ENCODE measurements at places on chromosomes 6 and 20. TPM values are rescaled to one million over a fixed set of nuclear protein-coding genes. Genes with fewer than 3 reads are reported as not detected.

DNA sequence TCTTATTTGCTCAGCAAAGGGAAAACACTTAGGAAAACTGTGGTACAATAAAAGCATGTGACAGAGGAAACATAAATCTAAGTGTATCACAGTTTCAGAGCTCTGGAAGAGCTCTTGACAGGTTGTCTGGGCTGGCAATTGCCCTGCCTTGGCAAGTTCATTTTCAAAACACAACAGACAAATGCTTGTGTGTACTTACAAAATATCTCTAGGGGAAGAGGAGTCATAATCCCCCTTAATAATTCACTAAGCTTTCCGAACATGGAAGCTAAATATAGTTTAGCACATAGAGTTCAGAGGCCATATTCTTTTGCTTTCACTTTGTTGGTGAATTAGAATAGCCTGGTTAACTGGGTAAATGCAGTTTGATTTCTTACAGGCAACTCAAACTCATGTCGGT, 211.6 kb upstream of the THEMIS start:
- peaks cover 3% of the 10 kb centered on the region for H3K4me1 ChIP-seq
- no peaks in the 10 kb centered on the region for H3K27me3 ChIP-seq
- no peak for DNase-seq
- no peak overlapping the region for H3K27ac ChIP-seq
- H3K36me3 ChIP-seq: no peaks in the 10 kb centered on the region

DNA sequence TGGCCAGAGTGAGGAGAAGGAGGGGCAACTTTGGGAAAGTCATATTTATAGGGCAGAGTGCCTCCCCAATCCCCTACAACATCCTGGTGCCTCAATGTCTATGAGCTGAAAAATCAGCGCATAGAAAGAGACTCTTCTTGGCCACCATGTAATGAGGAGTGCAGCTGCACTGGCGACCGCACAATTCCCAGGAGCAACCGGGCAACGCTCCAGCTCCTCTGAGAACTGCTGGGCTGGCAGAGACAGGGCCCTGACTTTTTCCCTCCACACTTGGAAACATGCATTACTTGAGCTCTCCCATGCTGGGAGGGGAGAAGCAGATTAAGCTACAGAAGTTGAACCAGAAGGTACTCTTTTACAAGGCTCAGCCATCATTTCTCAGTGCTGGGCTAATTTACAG, 31.4 kb upstream of the MARCKS start:
- H3K4me3 ChIP-seq: no peak overlapping the region
- DNase-seq: no peak
- no peaks in the 10 kb centered on the region for H3K36me3 ChIP-seq
- no peak overlapping the region for H3K27ac ChIP-seq

DNA sequence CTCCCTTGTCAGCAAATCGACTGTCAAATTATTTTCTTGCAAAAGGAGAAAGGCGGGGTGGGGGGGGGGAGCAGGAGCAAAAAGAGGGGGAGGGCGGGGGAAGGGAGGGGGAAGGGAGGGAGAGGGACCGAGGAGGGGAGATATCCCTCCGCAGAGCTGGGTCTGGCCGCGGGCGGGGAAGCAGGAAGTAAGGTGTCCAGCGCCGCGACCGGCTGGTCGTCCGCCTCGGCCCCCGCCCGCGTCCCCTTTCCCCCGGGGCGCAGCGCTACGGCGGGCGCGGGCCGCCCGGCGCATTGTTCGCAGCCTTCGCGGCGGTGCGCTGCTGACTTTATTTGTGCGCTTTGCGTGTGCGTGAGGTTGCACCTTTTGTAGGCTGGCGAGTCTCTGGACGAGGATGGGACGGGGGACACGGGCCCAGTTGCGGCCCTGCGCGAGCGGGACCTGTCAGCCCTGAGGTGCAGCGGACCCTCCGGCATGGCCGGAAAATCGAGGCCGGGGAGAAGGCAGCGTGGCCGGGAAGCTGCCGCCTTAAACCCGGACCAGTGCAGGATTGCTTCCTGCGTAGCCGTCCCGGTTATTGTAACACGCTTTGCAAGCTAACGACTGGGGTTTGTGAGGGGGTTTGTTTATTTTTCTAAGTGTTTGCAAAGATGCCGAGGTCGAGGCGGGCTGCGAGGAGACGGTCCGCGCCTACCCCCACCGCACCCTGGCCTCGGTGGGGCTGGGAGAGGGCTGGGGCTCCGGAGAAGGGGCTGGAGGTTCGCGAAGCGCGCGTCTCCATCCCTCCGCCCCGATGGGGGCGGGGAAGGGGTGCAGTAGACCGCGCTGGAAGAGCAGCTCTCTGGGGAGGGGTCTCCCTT, 675 bp upstream of the TRERF1 start:
- no peaks in the 10 kb centered on the region for H3K36me3 ChIP-seq
- H3K27me3 ChIP-seq: no peaks in the 10 kb centered on the region
- H3K27ac ChIP-seq: peak overlapping the region; percentile 82
- H3K4me1 ChIP-seq: peaks cover 3% of the 10 kb centered on the region
- H3K4me3 ChIP-seq: peak overlapping the region; percentile 89

DNA sequence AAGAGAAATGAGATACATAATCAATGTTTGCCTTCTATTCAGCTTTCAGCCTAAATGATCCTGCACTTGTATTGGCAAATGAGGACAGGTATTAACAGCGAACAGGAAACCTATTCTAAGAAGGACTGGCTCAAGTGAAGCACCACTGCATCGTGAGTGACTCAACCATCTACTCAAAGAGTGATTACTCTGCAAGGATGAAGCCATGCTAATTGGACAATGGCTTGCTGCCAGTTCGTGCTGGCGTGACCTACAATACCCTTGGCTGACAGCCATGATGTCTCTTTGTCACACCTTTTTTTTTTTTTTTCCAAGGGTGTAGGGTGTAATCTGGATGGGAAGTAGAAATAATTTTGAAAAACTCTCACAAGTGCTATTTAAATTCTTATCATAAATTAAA, 104.9 kb downstream of the GJA10 start:
- peaks cover 17% of the 10 kb centered on the region for H3K4me1 ChIP-seq
- H3K4me3 ChIP-seq: no peak overlapping the region
- DNase-seq: no peak
- H3K36me3 ChIP-seq: no peaks in the 10 kb centered on the region
- H3K27ac ChIP-seq: peak overlapping the region; percentile 62
- no peaks in the 10 kb centered on the region for H3K27me3 ChIP-seq

DNA sequence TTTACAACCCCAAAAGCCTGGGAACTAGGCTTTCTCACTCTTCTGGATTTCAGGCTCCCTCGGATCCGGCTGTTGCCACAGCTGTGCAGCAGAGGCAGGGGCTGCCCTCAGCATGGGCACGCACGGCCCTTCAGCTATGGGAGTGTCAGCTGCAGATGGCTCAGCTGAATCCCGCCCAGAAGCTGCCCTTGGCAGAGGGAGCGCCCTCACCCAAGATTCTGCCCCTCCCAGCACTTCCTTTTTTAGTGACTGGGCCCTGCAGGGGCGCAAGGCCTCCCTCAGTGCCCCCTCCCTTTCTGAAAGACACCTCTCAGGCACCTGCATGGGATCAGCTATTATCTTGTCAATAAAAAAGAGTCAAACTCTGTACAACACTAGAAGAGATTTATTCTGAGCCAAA, 67.9 kb upstream of the THBS2 start:
- H3K27ac ChIP-seq: peak overlapping the region; percentile 5
- no peak overlapping the region for H3K4me3 ChIP-seq
- H3K36me3 ChIP-seq: no peaks in the 10 kb centered on the region

Gene WFDC5
- not detected for total RNA-seq

DNA sequence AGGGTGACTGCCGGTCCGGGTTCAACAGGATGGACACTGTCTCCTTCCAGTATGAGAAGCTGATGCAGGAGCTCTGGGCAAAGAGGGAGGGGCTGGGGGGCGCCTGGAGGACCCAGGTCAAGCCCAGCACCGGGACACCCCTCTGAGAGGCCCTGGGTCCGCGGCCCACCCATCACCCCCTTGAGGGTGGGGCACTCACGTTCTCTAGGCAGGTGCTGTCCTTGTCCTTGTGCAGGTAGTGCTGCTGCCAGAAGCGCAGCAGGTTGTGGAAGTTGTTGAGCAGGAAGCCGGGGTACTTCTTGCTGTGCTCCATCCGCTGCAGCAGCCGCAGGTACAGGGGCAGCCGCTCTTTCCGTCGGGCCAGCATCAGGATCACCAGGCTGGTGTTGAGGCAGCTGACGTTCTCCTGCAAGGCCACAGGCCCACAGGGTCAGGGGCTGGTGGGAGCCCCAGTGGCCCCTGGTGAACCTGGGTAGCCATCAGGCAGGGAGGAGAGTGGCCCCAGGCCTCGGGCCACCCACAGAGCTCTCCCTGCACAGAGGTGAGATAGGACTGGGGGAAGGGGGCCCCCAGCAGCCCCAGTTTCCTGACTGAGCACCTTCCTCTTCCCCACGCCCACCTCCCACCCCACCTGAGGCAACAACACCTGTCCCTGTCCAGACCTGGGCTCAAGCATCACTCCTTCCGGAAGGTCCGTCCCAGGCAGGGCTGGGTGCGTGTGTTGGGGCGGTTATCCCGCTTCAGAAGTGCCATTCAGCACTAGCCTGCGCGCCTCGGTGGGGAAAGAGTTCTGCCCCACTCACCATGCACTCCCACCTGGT, 47.8 kb downstream of the MYH7B start:
- no peaks in the 10 kb centered on the region for H3K27me3 ChIP-seq
- H3K4me1 ChIP-seq: peaks cover 1% of the 10 kb centered on the region
- DNase-seq: no peak

DNA sequence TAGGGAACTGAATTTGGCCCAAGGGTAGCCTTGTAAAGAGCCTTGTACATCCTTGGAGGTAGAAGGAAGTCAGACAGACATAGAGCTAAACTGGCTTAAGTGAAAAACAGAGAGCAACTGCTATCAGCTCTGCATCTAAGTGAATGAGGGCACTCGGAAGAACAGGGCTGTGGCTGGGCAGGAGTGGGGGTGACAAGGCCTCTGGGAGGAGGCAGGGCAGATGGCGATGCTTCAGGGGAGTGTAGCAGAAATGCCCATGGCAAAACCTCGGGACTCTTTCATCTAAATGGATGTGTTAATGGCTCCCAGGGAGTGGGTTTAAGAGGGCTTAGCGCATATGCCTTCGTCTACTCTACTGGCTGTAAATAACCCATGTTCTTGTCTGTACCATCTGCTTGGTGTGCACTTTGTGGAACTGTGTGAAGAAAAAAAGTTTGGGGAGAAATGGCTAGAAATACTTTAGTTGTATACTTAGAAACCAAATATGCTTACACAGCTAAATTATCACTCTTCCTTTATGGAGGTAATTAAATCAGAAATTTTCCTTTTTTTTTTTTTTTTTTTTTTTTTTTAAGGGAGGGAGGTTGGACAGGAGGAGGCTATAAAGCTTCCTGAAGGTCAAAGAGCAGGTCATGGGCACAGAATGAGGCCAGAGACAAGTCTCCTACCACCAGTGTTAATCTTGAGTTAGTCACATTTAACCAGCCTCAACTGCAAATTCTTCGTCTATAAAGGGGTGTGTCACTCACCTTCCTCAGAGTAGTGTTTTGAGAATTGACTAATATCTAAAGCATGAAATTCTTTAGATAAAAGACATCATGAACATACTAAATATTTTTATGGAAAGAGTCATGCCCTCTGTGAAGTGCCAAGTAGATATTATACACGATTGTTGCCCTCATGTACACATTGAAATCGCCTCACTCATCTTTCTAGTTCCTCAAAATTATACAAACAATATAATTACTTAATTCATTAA, 60.9 kb downstream of the FYN start:
- no peak for DNase-seq
- no peaks in the 10 kb centered on the region for H3K4me1 ChIP-seq
- H3K27ac ChIP-seq: no peak overlapping the region
- H3K4me3 ChIP-seq: no peak overlapping the region
- H3K36me3 ChIP-seq: no peaks in the 10 kb centered on the region

DNA sequence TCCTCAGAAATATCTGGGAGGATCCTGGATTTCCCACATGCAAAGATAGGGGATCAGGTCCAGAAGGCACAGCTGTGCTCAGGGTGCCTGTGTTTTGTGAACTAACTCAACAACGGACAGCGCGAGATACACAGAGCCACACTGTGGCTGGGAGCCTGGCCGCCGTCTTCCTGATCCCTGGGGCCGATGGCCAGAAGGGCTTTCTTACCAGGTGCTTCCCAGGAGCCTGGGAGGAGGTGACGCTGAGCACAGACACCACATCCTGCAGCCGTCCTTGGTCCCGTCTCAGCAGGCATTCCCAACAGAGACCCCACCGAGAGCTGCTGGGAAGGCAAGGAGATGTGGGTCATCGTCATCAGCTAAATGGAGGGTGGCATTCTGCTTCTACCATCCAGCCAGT, 144.6 kb upstream of the AFDN start:
- no peak overlapping the region for H3K27ac ChIP-seq
- peaks cover 3% of the 10 kb centered on the region for H3K4me1 ChIP-seq
- H3K27me3 ChIP-seq: no peaks in the 10 kb centered on the region
- H3K36me3 ChIP-seq: no peaks in the 10 kb centered on the region
- DNase-seq: no peak

Gene CALHM6
- not detected for total RNA-seq

- no peak for DNase-seq
- no peaks in the 10 kb centered on the region for H3K4me1 ChIP-seq
- H3K27ac ChIP-seq: no peak overlapping the region
- H3K36me3 ChIP-seq: no peaks in the 10 kb centered on the region
- no peak overlapping the region for H3K4me3 ChIP-seq
- no peaks in the 10 kb centered on the region for H3K27me3 ChIP-seq
Measured at GRCh38 chr20:58201616-58202015, 26.8 kb downstream of the ANKRD60 start.

DNA sequence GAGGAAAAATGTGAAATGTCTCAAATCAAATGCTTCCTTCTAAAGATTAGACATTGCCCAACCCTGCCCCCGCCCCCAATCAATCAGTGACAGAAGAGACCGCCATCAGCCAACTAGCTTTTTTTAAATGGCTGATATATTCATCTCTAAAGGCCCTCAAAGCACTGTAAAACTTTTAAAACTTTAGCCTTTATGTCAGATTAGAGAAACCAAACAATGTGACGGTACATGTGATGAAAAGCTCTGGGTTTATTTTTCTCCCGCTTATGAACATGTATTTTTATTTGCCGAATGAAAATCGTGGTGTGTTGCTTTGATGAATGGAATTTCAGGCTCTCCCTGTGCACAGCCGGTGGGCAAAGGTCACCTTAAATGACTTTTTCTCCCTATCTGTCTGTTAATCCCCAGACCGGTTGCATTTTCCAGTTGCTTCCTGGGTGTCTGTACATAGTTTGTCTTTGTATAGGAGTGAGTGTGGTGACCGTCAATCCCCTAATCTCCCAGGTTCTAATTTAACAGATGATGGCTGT, 38.5 kb downstream of the TBC1D7 start:
- H3K27me3 ChIP-seq: no peaks in the 10 kb centered on the region
- no peak overlapping the region for H3K4me3 ChIP-seq
- peak; percentile 58 for DNase-seq
- peak overlapping the region; percentile 3 for H3K27ac ChIP-seq
- peaks cover 6% of the 10 kb centered on the region for H3K4me1 ChIP-seq
- H3K36me3 ChIP-seq: peaks cover 39% of the 10 kb centered on the region

Measured in ascending aorta (tissue), 2 donors.